ENCODE measurements at places on chromosomes 7 and 10. TPM values are rescaled to one million over a fixed set of nuclear protein-coding genes. Genes with fewer than 3 reads are reported as not detected.

DNA sequence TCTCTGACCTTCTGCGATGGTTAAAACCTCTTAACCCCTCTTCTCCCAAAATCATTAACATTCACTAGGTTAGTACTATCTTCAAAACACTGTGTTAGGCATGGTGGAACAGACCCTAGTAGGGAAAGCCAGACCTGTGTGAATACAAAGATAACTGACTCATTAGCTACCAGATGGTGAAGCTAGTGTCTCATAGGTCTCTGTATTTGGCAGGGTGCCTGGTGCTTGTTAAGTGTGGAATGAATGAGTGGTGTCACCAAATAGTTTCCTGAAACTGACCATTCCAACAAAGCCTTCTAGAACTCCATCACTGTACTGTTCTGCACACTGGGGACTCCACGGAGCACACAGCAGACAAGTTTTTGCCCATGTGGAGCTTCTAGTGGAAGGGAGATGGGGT, 27.7 kb upstream of the TM9SF3 start:
- no peak for DNase-seq

GRCh38 chr7:106609416-106609815, 51.5 kb downstream of the CCDC71L start:
- no peak for DNase-seq

GRCh38 chr10:126617733-126618132, 52.8 kb downstream of the C10orf90 start:
- DNase-seq: no peak

- no peak for DNase-seq
Measured at GRCh38 chr7:91355695-91356435, 91.6 kb downstream of the FZD1 start.

DNA sequence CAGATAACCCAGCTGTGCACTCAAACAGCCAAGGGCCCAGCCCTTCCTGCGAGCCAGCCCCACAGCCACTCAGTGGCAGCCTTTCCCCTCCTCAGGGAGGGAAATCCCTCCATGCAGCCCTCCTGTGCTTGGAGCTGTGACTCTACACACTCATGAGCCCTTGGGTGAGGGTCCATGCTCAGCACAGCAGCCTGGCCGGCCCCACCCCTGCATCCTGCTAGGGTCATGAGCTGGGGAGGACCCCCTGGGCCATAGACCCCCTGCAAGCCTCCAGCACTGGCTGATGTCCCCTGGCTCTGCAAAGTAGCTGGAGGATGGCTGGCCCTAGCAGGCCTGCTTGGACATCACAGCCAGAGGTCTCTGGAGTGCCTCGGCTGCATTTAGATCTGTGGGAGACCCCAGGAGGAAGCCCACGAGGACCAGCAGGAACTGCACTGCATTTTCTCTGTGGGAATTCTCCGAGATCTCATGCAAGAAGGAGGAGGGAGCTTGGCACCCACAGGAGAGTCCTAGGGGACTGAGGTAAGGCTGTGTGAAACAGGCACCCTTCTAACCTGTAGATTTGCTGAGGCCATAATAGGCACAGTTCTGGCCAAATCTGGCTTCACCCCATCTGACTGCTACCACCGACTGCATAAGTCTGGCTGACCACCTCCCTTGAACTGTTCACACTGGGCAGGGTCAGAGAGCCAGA, 17.4 kb downstream of the TMEM273 start:
- no peak for DNase-seq

DNA sequence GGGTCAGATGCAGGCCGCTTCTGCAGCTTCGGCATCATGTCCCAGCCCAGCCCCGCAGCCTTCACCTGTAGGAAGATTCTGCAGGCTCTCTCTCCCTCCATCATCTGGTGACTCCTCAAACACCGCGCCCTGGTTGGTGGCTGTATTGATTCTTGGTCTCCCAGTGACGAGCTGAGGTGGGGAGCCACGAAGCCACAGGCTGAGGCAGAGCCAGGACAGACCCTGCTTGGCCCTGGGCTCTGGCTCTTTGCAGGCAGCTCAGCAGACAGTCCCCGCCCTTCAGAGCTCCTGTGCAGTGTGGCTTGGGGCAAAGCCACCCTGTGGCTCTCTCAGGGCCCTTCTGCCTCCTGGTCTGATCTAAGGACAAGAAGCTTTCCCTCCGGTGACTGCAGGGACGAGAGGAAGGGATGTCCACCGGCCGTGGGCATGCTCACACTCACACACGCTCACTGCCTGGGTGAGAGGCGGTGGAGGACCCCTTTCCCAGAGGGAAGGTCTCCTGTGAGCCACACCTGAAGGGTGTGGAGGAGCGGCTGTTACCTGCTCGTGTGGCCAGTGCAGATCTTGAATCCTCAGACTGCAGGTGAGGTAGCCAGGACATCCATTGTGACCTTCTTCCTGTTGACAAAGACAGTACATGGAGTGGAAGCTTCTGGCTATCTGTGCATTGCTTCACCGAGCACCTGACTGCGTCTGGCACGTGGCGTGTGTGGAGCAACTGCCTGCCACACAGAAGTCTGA, 79.6 kb downstream of the INPP5A start:
- DNase-seq: no peak

DNA sequence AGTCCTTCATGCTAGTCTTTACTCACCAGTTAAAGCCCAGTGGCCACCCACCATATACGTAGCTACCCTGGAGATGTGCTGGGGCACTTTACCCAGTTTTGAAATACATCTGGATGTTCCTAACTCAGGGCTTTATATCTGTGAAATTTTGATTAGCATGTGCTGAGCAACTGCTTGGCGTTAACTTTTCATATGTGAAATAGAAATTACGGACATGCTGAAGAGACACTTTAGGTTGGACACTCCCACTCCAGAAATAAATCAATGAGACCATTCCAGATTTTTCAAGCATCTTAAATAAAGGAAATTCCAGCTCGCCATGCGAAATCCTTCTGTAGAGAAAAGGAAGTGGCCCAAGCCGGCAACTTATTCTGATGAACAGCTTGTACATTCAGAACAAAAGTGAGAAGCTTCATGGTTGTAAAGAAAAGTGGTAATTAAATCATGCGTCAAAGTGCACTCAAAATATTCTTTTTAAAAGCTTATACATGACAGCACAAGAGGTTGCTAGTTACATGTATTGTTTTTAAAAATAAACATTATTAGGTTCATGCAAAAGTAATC, 153.5 kb upstream of the ITGB1 start:
- no peak for DNase-seq

DNA sequence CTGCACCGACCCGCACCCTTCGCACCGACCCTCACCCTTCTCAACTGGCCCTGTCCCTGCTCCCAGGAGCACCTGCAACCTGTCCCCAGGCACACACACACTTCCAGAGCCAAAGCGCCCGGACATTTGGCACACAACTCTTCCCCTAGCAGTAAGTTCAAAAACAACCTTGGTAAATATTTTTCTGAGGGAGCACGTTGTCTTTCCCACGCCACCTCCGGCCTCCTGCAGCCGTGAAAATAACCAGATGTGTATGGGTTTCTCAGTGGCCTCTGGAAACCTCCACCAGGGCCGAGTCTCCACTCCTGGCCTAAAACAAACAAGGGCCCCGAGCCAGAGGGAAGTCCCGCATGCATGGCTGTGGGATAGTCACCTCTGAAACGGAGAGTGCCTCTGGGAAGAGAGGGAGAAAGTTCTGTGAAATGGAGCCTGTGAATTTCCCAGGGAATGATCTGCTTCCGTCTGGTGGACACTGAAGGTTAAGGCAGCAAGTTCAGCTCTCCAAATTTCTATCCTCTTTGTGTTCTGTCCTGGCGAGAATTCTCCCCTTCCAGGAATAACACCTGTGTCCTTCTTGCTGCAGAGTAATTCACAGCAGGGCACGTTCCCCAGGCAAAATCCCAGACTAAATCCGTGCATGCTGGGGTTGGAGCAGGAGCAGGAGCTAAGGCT, 15.8 kb downstream of the PODXL start:
- no peak for DNase-seq

Gene MRC1
- 2.6 TPM for total RNA-seq

Gene POM121
- 41.6 TPM for total RNA-seq

Gene FGFR2
- total RNA-seq: 84.0 TPM

Gene ZNF853
- 25.4 TPM for total RNA-seq
